ENCODE measurements at places on chromosomes 2 and 18.

GRCh38 chr2:96949701-96950350 lies 36.6 kb downstream of the FAM178B start:
- no peak for DNase-seq
- H3K27ac ChIP-seq: no peak overlapping the region
- peaks cover 32% of the 10 kb centered on the region for H3K27me3 ChIP-seq
- H3K36me3 ChIP-seq: no peaks in the 10 kb centered on the region
- H3K4me1 ChIP-seq: no peaks in the 10 kb centered on the region
- no peak overlapping the region for H3K4me3 ChIP-seq

- no peak overlapping the region for H3K27ac ChIP-seq
- no peaks in the 10 kb centered on the region for H3K27me3 ChIP-seq
- H3K4me3 ChIP-seq: no peak overlapping the region
- no peak for DNase-seq
- H3K36me3 ChIP-seq: no peaks in the 10 kb centered on the region
Measured at GRCh38 chr2:6932828-6933227, 15.6 kb downstream of the RNF144A start.

DNA sequence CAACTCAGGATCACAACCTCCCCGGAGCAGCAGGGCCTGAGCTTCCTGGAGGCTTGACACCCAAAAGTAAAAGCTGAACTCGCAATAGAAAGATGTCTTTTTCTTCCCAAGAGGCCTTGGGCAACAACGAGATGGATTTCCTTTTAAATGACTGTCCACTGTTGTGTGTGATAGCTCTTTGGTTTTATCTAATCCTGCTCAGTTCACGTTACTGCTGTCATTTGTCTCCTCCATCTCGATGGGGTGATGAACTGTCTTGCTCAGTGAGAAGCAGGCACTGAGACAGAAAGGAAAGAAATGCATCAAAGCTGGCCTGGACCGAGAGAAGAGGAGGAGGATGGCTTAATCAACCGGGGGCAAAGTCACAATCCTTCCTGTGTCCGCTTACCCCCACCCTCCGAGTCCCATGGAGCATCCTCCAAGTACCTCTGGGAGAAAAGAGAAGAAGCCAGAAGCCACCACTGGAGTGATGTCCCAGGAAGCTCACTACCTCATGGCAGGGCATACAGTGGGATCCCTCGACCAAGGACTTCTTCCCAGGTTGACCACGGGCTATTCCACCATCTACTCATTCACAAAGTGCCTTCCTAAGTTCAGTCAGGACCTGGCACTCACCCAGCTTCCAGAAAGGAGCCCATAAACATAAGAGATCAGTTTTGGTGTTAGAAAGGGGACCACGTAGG lies 68.5 kb downstream of the GALNT14 start:
- no peaks in the 10 kb centered on the region for H3K36me3 ChIP-seq
- H3K4me3 ChIP-seq: no peak overlapping the region
- H3K27me3 ChIP-seq: no peaks in the 10 kb centered on the region
- H3K27ac ChIP-seq: no peak overlapping the region

DNA sequence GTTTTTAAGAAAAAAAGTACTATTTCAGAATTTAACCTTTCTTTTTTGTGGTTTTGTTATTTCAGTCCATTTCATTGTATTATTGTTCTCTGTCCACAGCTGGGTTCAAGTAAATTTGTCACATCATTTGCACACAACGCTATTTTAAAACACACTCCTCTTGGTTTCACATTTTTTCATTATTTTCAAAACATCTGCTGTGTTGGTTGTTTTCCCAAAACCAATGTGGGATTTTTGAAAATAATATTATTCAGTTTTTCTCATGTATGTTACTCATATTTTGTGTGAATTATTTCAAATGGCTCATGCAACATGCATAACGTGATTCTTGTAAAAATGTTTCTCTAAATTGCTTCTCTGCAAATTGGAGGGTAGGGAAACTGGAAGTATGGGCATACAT lies 589.2 kb downstream of the METTL4 start:
- no peaks in the 10 kb centered on the region for H3K27me3 ChIP-seq
- H3K4me1 ChIP-seq: no peaks in the 10 kb centered on the region
- no peaks in the 10 kb centered on the region for H3K36me3 ChIP-seq
- H3K4me3 ChIP-seq: no peak overlapping the region
- DNase-seq: no peak

DNA sequence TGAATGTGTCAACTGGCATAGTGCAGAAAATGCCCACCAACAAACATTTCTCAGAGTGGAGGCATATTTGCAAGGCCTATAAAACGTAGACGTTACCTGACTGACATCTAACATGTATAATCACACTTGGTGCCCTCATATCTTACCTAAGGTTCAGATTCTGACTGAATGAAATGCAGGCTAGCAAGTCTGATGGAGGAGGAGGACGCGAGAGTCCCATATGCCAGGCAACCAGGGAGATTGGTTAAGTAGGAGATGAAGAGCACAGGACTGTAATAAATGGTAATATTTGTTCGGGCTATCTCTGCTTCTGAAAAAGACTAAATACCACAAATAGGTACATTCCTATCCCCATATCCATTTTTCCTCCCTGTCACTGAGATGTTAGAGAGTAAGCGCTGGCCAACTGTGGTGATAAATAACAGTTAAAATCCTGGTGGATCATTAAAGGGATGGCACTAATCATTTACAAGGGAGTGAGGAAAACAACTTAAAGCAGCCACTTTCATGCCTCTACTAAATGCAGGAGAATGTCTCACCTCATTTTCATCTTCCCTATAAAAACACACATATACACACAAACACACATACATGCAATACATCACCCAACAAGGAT lies 217.2 kb downstream of the TMEM163 start:
- no peak overlapping the region for H3K27ac ChIP-seq
- DNase-seq: no peak
- no peak overlapping the region for H3K4me3 ChIP-seq
- no peaks in the 10 kb centered on the region for H3K36me3 ChIP-seq
- no peaks in the 10 kb centered on the region for H3K4me1 ChIP-seq

GRCh38 chr18:48393170-48393569 lies 16.0 kb downstream of the ZBTB7C start:
- no peaks in the 10 kb centered on the region for H3K4me1 ChIP-seq
- H3K27me3 ChIP-seq: peaks cover 54% of the 10 kb centered on the region
- no peak for DNase-seq

DNA sequence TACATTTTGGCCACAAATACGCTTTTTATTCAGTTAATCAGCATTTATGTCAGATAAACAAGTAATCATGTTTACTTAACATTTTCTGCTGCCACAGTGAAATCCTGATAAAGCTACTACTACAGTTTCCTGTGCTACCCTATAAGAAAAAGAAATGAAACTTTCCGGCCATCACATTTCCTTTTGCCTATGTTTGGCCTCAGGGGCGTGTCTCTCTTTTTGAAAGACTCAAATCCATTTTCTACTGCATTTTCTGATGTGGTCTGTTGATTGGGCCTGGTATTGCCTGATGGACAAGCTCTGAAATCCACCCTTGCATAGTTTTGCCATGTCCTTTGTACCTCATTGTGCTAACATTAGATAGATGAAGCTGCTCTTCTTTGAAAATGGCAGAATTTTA lies 152.6 kb downstream of the AGPS start:
- no peaks in the 10 kb centered on the region for H3K27me3 ChIP-seq
- no peak for DNase-seq
- H3K4me3 ChIP-seq: no peak overlapping the region
- H3K36me3 ChIP-seq: no peaks in the 10 kb centered on the region
- H3K27ac ChIP-seq: no peak overlapping the region

DNA sequence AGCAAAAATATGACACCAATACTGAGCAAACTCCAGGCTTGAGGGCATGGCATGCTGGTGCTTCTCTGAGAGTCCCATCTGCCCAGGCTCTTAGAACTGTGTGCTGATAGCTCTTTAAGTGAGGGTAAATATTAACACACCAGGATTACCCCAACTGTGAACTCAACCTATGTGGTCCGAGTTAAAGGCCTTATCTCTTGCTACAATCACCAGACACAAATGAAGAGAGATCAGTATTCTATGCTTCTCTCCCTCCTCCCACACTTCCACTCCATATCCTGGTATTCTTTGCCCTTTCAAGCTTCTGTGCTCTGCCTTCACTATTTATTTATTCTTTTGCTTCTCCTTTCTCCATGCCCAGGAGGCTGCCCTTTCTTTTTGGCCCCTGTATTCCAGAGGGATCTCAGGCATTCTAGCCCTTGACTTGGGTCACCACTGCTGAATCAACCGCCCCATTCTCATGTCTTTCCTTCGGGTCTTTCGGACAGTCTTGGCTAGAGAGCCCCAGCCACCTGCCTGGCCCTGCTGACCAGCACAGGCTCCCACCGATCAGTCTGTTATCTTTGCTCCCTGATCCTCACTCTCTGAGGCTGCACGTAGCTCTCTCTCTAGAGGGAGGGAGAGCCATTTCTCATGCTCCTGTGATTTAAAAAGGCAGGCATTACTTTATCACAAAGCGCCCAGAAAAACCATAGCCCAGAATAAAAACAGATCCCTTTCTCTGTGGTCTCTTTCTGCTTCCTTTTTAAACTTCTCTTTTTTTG lies 17.2 kb upstream of the HK2 start:
- DNase-seq: no peak
- peaks cover 11% of the 10 kb centered on the region for H3K27me3 ChIP-seq
- H3K27ac ChIP-seq: no peak overlapping the region
- no peaks in the 10 kb centered on the region for H3K4me1 ChIP-seq
- H3K36me3 ChIP-seq: no peaks in the 10 kb centered on the region

Data from GM23248 (cell line).